ENCODE measurements at places on chromosomes 16 and 17.

GRCh38 chr16:19033761-19034160 lies 33.7 kb upstream of the COQ7 start:
- no peak for DNase-seq

DNA sequence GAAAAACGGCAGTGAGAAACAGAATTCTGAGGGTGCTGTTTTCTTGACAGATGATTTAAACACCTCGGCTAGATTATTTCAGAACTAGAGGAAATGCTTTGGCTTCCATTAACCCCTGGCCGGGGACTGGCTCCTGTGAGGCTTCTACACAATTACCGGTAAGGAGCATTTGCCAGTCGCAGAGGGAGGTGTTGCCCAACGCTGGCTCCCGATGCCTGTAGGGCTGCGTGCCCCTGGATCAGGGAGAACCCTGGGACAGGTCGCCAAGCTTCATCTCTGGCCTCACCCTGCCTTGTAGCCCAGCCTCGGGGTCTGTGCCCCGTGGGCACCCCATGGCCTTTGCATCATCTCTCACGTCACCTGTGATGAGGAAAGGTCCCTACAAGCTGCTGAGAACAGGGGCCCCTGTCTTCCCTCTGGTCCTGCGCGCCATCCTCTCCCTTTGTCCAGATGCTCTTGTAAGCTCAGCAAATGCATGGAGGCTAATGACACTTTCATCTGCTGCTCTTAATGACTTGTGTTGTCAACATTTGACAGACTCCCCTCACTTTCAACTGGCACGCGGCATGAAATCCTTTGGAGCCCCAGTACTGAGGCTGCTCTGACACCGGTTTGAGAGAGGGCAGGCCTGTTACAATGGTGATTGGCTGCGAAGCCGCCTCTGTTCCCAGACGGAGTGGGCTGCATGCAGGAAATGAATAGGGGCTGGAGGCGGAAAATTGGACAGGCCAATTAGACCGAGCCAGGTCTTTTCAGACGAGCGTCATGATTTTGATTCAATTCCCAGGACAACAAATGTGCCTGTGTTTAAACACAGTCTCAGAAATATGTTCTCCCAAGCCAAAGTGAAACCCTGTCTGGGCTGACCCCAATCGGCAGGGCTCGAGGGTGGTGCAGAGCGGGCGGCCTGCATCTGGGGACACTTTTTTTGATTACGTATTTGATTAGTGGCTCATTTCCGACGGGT lies 85.5 kb upstream of the DOC2B start:
- DNase-seq = peak; percentile 6

- no peak for DNase-seq
Observed at GRCh38 chr17:14499976-14500375, 199.1 kb downstream of the HS3ST3B1 start.

DNA sequence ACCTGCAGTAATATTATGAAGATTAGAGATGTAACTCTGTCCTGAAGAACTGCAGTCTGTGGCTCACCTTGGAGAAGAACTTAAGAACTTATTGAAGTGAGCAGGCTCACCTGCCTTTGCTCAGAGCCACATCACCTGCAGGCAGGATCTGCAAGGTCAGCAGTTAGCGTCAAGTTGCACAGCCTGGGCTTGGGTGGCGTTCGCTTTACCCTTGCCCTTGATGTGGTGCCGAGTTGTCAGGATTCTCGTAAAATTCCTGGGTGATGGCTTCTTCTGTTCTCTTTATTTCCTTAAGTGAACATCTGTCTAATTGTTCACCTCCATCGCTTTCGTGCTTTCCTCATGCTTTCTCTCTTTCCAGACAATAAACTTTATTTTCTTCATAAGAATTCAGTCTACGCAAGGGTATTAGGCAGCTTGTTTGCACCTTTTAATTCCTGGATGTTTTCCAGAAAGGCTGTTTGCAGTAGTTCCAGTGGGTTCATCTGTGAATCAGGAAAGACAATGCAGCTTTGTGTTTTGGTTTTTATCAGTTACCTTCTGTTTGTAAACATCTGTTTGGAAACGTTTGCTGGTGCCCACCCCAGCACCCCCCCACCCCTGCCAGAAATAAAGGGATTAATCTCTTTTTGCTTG lies 254.3 kb downstream of the WWOX start:
- no peak for DNase-seq

GRCh38 chr16:58906981-58907715 lies 173.0 kb upstream of the GOT2 start:
- no peak for DNase-seq

DNA sequence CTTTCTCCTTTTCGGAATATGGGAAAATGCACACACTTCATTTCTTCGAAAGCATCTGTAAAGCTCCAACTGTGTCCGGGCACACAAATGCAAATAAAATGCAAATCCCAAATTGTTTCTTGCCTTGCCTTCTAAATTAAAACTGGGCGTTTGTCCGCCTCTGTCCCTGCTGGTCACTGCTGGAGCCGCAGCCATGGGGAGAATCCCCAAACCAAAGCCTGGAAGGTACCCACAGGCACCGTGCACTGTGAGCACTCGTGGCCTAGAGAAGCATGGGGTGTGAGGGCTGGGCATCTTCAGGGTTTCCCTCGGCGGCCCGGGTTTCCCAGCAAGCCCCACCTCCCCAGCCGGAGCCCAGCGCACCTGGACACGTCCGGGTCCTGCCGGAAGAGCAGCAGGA lies 2.9 kb downstream of the SLC47A2 start:
- DNase-seq = no peak

GRCh38 chr16:9075299-9076071 lies 16.0 kb upstream of the HAPSTR1 start:
- DNase-seq = no peak

GRCh38 chr17:31691251-31691905 lies 167.7 kb downstream of the COPRS start:
- no peak for DNase-seq

- DNase-seq = no peak
Observed at GRCh38 chr17:65332375-65332774, 195.2 kb downstream of the RGS9 start.

- DNase-seq = peak; percentile 22
Observed at GRCh38 chr16:57235128-57236021, 9.7 kb upstream of the ARL2BP start.

DNA sequence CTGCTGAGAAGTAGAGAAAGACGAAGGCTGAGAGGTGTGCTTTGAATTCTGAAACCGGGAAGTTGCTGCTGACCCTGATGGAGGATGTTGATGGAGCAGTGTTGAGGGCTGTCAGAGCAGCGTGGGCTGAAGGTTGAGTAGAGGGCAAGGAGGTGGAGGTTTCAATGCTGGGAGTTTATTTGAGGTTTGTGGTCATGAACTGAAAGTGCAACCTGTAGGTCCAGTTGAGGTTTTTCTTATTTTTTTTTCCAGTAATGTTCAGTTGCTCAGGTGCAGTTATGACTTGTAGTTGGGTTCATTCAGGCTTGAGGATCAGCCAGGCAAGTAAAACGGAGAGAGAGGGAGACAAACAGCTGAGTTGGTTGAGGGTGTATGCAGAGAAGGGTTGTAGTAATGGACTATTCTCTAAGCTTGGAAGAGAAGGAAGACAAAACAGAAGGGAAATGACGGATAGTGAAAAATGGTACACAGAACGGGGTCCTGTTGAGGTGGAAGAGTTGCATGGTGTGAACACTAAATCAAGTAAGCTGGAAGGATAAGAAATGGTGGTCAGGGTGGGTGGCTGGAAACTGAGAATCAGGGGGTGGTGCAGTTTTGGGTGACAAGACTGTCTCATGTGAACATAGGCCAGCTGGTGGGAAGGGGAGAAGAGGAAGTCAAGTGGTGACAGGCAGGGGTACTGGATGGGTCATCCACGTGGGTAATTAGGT lies 8.7 kb upstream of the UBE2G1 start:
- peak; percentile 57 for DNase-seq

- no peak for DNase-seq
Observed at GRCh38 chr16:22089910-22090309, 2.4 kb upstream of the VWA3A start.

DNA sequence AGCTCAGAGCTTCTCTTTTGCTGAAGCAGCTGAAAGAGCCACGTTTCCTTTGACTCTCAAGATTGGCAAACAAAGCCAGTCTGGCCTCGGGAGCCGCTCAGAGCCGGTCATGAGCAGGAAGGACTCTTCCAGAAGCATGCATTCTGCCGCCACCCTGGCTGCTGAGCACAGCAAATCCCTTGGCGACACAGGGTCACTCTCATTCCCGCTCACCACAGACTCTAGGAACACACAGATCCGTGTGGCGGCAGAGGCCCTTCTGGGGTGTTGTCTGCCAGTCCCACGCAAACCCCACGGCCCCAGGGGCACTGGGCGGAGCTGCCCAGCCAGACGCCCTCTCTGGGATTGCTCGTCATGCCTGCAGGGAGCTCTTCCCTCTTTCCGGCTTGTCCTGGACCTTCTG lies 157.0 kb downstream of the C16orf95 start:
- DNase-seq = no peak

DNA sequence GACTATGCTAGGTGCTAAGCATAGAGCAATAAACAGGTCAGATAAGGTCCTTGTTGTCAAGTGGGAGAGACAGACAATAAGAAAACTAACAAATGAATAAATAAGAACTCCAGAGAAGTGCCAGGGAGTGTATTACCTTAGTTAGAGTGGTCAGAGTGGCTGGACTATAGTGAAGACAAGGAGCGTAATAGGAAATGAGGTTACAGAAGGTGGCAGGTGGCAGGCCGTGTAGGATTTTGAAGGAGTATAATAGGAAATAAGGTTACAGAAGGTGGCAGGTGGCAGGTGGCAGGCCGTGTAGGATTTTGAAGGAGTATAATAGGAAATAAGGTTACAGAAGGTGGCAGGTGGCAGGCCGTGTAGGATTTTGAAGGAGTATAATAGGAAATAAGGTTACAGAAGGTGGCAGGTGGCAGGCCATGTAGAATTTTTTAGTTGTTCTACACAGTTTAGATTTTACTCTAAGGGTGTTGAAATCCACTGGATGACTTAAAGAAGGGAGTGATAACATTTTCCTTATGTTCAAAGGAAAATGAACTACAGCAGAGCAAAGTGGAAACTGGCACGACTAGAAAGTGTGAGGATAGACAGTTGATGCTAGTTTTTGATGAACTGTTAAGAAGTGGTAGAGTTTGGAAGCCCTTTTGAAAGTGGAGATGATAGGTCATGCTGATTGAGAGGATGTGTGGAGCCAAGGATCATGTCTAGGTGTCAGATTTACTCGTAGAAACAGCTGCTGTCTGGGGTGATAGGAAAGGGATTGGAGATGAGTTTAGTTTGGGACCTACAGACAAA lies 3.6 kb upstream of the KRTAP3-1 start:
- DNase-seq = no peak

GRCh38 chr16:15641753-15642556 lies 999 bp downstream of the MARF1 start:
- no peak for DNase-seq

- DNase-seq = no peak
Observed at GRCh38 chr16:21166561-21166961, 8.1 kb downstream of the LDAF1 start.

DNA sequence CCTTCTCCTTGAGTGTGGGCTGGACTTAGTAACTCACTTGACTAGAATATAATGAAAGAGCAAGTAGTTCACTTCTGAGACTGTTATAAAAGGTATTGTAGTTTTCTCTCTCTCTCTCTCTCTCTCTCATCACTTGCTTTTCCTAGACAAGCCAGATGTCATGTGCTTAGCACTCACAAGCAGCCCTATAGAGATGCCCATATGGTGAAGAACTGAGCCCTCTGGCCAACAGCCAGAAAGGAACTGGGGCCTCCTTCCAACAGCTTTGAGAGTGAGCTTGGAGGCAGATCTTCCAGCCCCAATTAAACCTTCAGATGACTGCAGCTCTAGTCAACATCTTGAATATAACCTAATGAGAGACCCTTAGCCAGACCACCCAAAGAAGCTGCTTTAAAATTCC lies 440.5 kb downstream of the GRIN2A start:
- DNase-seq = no peak

DNA sequence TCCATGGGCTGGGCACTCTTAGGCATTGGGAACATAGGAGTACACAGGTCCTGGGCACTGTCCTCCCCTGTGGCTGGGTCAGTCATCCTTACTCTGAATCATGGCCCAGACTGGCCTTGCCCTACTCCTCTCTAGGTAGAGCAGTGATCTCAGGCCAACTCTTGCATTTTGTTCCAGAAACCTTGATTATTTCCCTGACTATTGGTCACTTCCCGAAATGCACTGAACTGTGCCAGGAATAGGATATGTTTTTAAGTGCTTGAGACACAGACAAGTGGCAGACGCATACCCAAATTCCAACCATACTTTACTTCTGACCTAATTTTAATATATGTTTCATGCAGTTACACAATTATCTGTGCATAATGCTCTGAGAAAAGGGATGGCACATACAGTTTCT lies 10.3 kb downstream of the KRABD2 start:
- no peak for DNase-seq

DNA sequence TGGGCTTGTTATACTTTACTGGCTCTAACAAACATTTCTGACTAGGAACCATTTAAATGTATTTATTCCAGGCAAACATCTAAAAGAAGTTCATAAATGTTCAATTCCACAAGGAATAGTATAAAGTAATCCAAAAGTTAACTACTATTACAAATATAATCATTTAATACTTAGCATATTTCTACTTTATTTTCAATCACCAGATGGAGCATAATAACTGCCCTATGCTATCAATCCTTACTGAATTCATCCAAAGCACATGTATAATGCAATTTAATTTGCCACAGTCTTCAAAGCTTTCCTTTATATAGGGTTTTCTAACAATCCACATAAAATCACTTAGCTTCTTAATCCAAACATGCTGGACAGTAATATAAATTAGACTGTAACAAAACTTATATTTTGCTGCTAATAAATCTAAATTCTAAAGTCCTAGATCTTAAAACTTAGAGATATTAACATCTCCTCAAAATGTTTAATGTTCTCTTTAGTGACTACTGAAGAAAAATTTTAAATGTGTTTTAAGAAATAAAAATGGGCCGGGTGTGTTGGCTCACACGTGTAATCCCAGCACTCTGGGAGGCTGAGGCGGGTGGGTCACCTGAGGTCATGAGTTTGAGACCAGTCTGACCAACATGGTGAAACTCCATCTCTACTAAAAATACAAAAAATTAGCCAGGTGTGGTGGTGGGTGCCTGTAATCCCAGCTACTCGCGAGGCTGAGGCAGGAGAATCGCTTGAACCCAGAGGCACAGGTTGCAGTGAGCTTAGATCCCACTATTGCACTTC lies 5.9 kb downstream of the MEIOB start:
- no peak for DNase-seq

GRCh38 chr17:82981141-82981730 lies 98.2 kb upstream of the METRNL start:
- DNase-seq = no peak

DNA sequence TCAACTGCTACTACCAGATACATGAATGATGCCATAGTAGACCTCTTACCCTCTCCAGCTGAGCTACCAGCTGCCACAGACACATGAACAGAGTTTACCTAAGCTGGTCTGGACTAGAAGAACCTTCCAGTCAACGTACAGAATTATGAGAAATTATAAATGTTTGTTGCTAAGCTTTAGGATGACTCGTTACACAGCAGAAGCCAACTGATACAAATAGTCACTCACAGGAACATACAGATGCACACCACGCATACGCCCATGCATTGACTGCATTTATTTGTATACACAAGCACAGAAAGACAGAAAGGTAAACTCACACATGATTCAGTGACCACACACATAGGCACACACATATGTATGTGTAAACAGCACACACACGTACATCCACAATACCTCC lies 164.6 kb downstream of the SALL1 start:
- no peak for DNase-seq
